ENCODE measurements at places on chromosomes 3 and 15.

DNA sequence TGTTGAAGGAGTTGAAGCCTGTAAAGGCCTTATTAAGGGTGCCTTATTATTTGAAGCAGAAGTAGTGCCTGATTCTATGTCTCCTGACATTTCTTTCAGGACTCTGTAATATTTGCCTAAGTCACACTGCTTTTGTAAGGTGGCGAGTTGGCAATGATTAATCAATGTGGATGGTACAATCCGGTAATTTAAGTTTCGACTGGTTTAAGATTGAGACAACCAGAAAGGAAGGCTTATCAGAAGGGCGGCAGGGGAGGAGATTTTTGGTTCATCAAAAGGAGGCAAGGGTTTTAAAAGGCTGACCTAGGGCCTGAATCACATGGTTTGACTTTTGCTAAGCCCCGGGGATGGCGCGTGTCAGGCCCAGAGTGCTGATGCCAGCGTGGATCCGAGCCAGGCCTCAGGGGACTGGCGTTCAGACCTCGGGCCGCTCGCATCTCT lies 830 bp upstream of the RNF13 start:
- peaks cover 43% of the 10 kb centered on the region for H3K4me1 ChIP-seq
- H3K27me3 ChIP-seq = no peaks in the 10 kb centered on the region
- peak overlapping the region; percentile 100 for H3K4me3 ChIP-seq
- H3K27ac ChIP-seq = peak overlapping the region; percentile 99
- peaks cover 4% of the 10 kb centered on the region for H3K36me3 ChIP-seq
- no peak for DNase-seq

- no peaks in the 10 kb centered on the region for H3K4me1 ChIP-seq
- H3K27ac ChIP-seq = peak overlapping the region; percentile 39
- H3K27me3 ChIP-seq = no peaks in the 10 kb centered on the region
Observed at GRCh38 chr3:179710079-179710478, 57.2 kb downstream of the USP13 start.

DNA sequence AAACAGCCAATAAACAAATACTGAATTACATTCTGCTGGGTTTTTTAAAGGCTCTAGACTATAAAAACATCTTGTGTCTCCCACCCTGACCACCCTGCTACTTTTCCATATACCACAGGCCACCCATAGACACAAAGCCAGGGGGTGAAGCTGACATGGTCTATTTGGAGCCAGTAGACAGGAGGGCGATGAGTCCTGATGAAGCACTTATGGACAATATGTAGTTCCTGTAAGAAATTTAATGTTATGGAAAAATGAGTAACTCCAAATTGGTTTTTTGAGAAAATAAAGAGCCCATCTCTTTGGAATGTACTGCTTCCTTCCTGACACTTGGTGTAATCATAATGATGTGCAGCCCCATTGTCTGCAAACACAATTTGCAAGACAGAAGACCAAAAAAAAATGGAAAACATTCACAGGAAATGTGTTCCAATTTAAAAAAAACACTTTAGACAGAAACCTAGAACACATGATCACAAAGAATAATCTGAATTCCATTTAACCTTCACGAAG lies 11.8 kb downstream of the SSR3 start:
- H3K27ac ChIP-seq = no peak overlapping the region
- H3K4me3 ChIP-seq = no peak overlapping the region
- DNase-seq = no peak
- no peaks in the 10 kb centered on the region for H3K27me3 ChIP-seq

DNA sequence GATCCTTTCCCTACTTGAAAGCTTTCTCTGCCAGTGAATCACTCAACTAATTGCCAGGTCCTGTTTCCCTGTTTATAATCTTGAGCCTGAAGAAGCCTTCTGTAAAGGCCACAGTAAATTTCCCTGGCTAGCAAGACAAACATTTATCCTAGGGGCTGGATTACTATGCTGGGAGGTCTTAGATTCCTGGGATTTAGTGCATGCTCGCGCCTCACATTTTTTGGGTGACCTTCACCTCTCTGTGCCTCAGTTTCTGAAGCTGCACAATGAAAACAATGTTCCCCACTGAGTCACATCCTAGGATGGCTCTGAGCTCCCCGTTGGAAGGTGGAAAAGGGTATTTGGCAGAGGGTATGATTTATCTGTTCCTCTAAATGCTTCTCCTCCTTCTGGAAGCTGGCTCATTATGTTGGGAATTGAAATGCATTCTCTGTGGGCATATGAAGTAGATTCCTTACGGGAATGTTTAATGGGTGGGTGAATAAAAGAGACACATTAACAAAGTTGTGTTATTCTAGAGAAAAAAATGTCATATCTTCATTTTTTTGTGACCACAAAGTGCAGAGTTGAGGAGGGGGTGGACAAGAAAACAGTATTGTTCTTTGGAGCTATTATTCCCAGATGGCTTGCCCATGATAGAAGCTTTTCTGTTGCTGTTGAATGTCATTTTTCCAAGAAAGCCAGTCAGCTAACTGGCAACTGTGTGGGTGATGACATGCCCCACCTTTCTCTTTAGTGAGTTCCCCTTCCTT lies 32.4 kb downstream of the LSM3 start:
- no peak overlapping the region for H3K4me3 ChIP-seq
- no peaks in the 10 kb centered on the region for H3K4me1 ChIP-seq
- no peaks in the 10 kb centered on the region for H3K27me3 ChIP-seq
- H3K27ac ChIP-seq = no peak overlapping the region
- no peak for DNase-seq

GRCh38 chr3:116809208-116809607 lies 99.6 kb downstream of the TUSC7 start:
- H3K36me3 ChIP-seq = no peaks in the 10 kb centered on the region
- H3K4me3 ChIP-seq = no peak overlapping the region
- H3K27me3 ChIP-seq = no peaks in the 10 kb centered on the region
- H3K27ac ChIP-seq = no peak overlapping the region
- no peak for DNase-seq
- H3K4me1 ChIP-seq = no peaks in the 10 kb centered on the region
